Activated CD4-positive, alpha-beta T cell treated with anti-CD3 and anti-CD28 coated beads for 4 hours (primary cell): ENCODE measurements at places on chromosomes 7 and 10.

DNA sequence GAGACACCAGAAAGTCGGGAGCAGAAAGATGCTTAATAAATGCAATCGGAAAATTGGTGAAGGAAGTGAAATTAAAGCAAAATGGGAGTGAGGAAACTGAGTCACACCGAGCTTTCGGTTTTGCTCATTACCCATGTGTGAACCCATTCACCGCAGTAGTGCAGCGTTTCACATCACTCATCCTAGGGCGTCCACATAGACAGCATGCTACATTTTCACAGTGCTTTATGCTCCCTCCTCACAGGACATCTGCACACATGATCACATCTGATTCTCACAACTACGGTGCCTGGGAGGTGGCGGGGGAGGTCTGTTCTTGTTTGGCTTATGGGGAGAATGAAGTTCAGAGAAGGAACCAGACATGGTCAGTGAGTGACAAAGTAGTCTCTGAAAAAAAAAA is 36.6 kb upstream of the ATP6V0A4 start:
- DNase-seq = no peak

DNA sequence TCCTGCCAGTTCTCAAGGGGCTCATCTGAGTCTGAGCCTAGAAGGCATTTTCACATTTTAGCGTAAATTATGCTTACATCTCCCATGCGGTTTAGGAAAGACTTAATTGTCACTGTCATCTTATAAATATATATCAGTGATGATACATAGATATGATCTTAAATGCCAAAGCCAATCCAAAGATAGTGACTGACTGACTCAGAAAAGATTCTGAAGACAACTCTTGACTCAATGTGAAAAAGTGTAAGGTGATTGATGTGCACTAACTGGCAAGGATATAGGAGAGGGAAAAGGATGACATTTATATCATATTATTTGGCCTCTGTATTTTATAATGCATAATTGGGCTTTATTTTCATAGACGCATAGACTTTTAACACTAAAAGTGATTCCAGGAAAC is 84.9 kb upstream of the LRRN3 start:
- no peak for DNase-seq

GRCh38 chr7:155506854-155507337 is 39.5 kb downstream of the CNPY1 start:
- DNase-seq = no peak

DNA sequence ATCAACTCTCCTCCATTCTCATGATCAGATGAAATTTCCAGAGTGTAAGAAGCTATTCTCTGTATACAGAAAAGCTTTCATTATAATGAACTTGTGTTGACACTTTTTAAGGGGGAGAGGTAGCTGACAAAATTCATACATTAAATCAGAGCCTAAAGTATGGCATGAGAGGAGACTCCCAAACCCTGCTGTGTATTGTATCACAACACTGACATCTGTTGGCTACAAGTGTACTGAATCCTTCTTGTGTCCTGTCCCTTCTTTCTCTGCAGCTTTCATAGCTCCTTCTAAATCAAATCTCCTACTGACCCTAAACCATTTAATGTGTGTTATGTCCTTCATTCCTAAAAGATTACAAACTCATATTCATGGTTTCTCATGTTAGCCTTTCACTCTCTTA is 70.9 kb downstream of the GCC1 start:
- DNase-seq = no peak

GRCh38 chr7:155343661-155344121 is 46.0 kb downstream of the INSIG1 start:
- no peak for DNase-seq

GRCh38 chr10:23147035-23147434 is 45.1 kb upstream of the PTF1A start:
- DNase-seq = no peak

GRCh38 chr7:137881607-137882260 is 35.0 kb upstream of the DGKI start:
- no peak for DNase-seq

DNA sequence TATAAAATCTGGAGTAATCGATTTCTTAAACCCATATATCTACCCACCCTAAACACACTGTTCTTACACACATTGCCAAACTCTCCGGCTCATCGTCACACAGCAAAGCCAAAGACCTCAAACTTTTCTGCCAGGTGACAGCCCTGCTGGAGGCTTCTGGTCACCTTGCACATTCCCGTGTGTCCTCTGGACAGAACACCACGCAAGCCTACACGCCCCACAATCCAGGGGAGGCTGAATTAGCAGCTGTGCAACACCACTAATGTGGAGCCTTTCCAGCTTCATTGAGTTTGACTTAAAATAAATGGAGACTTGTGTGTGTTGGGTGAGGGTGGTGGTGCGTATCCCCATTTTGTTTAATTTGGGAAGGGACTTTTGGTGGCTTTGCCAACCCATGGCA is 38.4 kb downstream of the KLF6 start:
- DNase-seq = no peak

- DNase-seq = no peak
Observed at GRCh38 chr7:20172736-20173334, 44.3 kb downstream of the MACC1 start.

GRCh38 chr10:50219646-50220045 is 31.7 kb downstream of the ASAH2 start:
- DNase-seq = no peak

- DNase-seq = no peak
Observed at GRCh38 chr10:133162178-133162909, 2.3 kb downstream of the KNDC1 start.

DNA sequence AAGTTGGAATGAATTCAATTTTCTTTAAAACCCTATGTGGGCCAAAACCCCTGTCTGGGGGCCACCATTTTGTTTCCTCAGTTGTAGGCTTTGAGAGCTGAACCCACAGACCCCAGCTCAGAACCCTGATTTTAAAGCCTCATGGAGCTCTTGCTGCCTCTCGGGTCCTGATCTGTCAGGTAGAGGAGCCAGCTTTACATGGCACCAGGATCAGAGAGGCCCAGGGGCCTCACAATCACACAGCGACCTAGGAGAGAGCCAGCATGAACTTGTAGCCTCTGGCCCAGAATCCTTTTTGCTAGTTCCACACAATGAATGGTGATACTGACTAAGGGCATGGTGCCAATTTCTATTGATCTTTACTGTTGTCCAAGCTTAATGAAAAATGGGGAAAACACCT is 84.3 kb upstream of the SORCS3 start:
- no peak for DNase-seq

- DNase-seq = no peak
Observed at GRCh38 chr7:19776981-19777380, 3.6 kb upstream of the TMEM196 start.

- no peak for DNase-seq
Observed at GRCh38 chr7:5670183-5670935, 111.1 kb downstream of the RNF216 start.

DNA sequence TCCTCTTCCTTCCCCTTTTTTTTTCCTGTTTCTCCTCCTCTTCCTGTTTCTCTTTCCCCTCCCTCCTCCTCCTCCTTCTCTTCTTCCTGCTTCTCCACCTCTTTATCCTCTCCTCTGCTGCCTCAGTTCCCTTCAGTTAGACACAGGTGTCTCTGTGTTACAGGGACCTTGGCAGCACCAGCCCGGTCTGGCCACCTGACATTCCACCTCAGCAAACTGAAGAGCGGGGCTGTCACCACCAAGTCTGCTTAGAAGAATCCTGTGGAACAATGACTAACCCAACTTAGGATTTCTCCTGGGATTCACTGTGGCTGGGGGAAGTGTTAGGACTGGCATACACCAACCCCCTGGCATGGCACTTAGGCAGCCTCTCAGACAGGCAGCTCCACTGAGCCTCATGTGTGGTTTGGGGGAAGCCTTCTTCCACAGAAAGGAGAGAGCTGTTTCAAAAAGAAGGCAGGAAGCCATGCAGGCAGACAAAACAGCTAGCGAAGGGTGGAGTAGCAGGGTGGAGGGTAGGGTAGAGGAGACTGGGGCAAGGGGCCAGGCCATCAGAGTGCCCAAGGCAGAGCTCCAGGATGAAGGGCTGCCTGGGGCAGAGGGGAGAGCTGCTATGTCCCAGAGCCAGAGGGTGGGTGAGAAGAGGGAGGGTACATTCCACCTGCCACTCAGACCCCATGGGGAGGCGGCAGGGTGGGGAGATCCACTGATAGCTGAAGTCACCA is 13.2 kb upstream of the GDF10 start:
- no peak for DNase-seq

DNA sequence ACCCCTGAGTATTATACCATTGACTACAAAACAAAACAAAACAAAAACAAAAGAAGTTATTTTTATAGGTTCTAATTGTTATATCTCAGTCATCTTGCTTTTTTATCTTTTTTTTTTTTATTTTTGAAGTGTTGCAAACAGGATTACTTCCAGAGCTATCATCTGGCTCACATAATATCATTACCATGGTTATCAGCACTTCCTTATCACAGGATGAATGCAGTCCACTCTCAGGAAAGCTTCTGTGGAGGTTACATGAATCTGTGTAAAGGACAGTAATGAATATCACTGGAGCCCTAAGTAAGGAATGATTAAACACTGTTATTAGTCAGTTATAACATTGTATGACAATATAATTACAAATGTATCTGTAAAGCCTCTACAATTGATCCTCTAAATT is 451.5 kb downstream of the PLXDC2 start:
- no peak for DNase-seq

- DNase-seq = no peak
Observed at GRCh38 chr10:111347386-111348013, 270.7 kb downstream of the ADRA2A start.

DNA sequence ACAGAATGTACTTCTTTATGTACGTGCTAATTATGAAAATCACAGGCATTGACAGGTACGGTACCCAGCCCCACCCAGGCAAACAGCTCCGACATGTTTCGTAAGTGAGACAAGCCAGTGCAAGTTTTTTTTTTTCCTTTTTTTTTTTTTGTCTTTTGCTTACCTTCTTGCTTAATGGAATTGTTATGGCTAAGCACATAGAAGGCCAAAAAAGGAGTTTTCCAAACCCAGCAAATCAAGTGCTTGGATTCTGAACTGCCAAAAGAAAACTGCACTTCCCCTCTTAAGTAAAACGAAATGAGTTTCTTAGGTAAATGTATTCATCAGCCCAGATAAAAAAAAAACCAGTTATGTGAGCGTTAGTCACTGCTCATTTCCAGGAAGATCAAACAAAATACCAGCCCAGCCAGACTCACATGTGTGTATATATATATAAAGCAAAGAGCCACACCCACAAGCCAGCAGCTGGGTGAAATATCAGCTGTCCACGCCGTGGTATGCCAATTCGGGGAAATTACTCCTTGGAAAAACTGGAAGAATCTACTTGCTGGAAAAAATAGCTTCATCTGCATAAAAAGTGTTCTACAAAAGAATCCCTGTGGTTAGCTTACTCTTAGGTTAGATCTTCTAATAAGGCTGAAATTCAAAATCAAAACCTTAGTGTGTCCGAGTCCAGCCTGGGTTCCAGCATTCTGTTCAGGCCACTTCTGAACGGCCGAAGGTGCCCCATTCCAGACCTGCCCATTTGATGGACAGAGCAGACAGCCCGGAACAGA is 8.0 kb downstream of the KLF6 start:
- DNase-seq = peak; percentile 68

DNA sequence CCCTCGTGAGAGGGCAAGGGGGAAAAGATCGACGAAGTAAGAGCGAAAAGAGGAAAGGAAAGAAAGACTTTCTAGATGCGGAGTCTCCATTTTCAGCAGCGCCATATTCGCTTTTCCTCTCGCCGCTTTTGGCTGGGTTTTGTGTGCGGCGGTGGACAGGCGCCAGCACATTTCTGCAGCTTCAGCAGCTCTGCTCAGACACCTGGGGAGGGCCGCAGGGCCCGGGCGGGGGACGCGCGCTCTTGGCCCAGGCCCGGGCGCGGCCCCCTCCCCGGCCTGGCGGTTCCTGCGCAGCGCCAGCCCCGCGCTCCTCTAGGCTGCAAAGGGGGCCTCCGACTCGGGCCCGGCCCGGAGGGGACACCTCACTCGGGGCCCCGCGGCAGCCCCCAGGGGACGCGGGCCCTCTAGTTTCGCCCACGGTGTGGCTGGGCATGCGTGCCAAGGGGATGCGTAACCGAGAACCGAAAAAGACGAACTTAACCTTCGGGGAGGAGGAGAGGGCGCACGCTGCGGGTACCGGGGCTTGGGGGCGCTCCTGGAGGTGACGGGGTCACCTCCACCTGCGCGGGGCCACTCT is 34.5 kb upstream of the EBLN1 start:
- peak; percentile 54 for DNase-seq

- DNase-seq = no peak
Observed at GRCh38 chr10:16986406-16987205, 143.0 kb downstream of the CUBN start.

DNA sequence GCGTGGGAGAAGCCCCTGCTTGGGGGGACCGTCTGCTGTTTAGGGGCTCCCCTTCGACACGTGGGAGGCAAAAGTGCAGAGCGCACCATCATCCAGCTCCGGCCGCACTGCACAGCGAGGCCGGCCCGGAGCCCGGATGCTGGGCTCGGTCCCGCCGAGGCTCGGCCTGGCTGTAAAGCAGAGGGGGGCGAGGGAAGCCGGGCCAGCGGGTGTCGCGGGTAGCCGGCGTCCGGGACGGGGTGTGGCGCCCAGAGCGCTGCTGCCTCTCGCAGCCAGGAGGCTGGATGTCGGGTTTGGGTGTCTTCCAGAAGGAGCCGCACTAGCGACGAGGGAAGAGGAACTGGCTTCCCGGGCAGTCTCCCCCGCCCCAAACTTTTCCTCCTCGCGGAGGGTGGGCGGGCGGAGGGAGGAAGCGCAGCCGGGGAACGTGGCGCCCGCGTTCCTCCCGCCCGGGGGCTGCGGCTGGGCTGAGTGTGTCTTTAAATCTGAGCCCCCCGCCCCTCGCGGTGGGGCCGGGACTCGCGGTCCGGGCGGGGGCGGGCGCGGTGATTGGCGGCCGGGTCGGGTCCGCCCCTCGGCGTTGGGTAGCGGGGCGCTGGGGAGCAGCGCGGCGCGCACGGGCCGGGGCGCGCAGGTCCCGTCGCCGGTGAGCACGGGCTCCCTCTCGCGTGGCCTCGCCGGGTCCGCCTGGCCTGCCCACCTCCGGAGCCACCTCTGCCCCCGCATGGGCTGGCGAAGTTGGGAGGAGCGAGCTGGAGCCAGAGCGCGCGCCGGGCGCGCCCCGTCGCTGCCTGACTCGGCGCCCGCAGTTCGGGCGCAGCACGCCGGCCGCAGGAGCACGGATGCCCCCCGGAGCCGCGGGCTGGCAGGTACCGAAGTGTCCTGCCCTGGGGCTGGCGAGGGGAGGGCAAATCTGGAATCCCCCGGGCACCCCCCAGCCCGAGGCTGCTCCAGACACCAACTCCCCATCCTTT is at the start of gene PALD1:
PALD1 (plus strand) TSS at position 577 of the 974 bp plus-strand sequence. CDS start 47,185 bp downstream, outside the sequence.
- DNase-seq = peak; percentile 63

DNA sequence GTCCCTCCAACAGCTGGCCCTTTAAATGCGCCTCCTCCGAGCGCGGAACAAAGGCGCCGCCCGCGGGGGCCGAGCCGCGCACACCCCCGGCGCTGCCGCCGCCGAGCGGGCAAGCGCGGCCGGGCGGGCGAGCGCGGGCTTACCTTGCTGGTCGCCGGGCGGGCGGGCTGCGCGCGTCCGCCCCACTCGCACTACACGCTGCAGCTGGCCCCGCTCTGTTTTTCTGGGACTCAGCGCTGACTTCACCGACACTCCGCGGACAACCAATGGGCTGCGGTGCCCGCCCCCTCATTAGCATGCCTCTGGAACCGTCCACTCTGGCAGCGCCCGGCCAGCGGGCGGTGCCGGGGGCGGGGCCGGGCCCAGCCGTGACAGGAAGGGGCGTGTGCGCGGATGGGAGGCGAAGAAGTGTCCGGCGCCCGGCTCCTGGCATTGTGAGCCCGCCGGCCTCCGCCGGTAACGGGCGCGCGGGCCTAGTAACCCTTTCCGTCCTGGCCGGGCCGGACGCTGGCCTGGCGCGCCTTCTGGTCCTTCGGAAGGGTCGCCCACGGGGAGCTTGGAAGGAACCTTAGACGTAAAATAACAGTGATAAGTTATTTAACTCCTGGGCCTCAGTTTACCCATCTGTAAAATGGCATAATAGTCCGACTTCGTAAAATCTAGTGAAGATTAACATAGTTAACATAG is at the start of gene SORBS1:
SORBS1 (minus strand) TSS at position 195 of the 687 bp plus-strand sequence. CDS start 120,236 bp downstream, outside the sequence.
- peak; percentile 72 for DNase-seq
